Left colon (tissue), 2 donors: ENCODE measurements at places on chromosomes 2 and 18. TPM values are rescaled to one million over a fixed set of nuclear protein-coding genes. Genes with fewer than 3 reads are reported as not detected.

Gene IL1RL2
- total RNA-seq = 1.1 TPM

Gene TMEM178A
- 2.0 TPM for total RNA-seq

Gene GALNT14
- 0.31 TPM for total RNA-seq

Gene GNLY
- 1.4 TPM for total RNA-seq

Gene APCDD1
- 8.3 TPM for total RNA-seq

Gene HOXD11
- total RNA-seq = 0.37 TPM

Gene LYPD1
- 0.28 TPM for total RNA-seq

Gene CFAP65
- 0.76 TPM for total RNA-seq

Gene KYNU
- total RNA-seq = 2.3 TPM

Gene BMP10
- total RNA-seq = not detected

Gene KCNG2
- total RNA-seq = not detected

Gene ZNF521
- 6.9 TPM for total RNA-seq

Gene COLEC12
- 2.7 TPM for total RNA-seq

Gene EVX2
- total RNA-seq = not detected

Gene LONRF2
- 1.6 TPM for total RNA-seq

Gene C2orf15
- total RNA-seq = 3.3 TPM

DNA sequence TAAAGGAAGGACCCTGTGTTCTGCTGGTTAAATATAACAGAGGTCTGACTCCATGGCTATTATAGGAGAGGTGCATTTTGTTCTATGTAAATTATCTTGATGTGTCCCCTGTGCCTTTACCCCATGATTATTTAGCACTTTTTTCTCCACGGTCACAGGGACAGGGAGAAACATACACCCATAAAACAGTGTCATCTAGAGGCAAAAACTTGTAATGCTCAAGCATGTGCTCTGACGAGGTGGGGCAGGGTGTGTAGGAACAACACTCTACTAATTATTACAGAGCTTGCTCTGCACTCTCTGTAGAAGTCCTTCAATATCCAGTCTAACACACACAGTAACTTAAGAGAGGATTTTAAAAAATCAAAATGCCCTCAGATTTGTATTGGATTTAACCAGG is 187.9 kb downstream of the NEDD4L start:
- peak; percentile 31 for DNase-seq

- no peak for DNase-seq
Measured at GRCh38 chr2:136247204-136247950, 129.4 kb upstream of the CXCR4 start.

DNA sequence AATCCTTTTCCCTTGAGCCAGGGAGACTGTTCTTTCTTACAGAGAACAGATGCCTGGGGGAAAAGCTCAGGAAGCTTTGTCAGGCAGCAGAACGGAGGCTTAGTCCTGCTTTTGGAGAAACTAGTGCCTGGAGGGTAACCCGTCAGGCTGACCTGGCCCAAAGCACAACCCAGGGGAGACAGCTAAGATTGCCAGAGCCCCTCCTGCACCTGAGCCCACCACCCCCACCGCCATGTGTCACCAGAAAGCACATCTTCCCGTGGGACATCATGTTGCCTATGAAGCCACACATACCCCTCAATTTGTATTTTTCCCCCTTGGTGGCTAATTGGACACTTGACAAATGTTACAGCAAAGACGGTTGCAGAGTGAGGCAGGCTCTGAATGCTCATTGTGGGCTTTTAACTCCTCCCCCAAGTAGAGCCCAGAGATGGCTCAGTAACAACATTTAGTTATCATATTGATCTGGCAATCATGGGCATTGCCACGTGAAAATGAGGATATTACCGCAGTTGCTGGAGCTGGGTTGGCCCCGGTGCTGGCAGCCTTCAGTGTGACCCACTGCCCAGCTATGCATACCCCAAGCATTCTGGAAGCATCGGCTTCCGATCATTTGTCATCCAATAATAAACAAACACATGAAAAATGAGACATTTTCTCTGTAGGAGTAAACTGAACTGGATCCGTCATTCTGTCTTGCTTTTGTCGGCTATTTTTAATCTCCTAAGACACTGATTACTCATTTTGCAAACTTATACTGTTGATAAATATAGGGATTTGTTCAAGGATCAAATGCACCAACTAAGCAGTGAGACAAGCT is 229.5 kb downstream of the ATAD2B start:
- DNase-seq = no peak

GRCh38 chr2:121335294-121336290 is 50.6 kb upstream of the TFCP2L1 start:
- DNase-seq = peak; percentile 25

GRCh38 chr2:211141646-211142045 is 585.2 kb downstream of the CPS1 start:
- DNase-seq = no peak

GRCh38 chr2:162556996-162557395 is 213.1 kb downstream of the GCA start:
- DNase-seq = no peak

- DNase-seq = no peak
Measured at GRCh38 chr2:240162531-240162930, 22.1 kb upstream of the OTOS start.

GRCh38 chr2:84247532-84247931 is 211.5 kb downstream of the SUCLG1 start:
- DNase-seq = no peak

- no peak for DNase-seq
Measured at GRCh38 chr18:21901423-21901945, 160.9 kb downstream of the MIB1 start.

- DNase-seq = no peak
Measured at GRCh38 chr2:29108225-29108624, 7.0 kb upstream of the CLIP4 start.

GRCh38 chr18:7575465-7576028 is 8.4 kb downstream of the PTPRM start:
- DNase-seq = no peak

DNA sequence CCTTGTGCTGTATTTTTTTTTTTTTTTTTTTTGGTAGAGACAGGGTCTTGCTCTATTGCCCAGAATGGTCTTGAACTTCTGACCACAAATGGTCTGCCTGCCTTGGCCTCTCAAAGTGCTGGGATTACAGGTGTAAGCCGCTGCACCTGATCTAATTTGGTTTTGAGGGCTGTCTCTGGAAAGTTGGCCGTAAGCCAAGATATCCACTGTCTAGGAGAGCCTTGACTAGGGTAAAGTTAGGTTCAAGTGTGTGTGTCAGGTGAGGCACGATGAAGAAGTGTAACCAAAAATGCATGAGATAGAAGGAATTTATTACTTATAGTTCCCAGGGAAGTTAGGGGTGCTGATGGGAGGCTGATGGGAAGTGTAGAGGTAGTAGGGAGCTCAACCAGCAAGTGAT is 46.7 kb downstream of the INO80C start:
- DNase-seq = no peak

DNA sequence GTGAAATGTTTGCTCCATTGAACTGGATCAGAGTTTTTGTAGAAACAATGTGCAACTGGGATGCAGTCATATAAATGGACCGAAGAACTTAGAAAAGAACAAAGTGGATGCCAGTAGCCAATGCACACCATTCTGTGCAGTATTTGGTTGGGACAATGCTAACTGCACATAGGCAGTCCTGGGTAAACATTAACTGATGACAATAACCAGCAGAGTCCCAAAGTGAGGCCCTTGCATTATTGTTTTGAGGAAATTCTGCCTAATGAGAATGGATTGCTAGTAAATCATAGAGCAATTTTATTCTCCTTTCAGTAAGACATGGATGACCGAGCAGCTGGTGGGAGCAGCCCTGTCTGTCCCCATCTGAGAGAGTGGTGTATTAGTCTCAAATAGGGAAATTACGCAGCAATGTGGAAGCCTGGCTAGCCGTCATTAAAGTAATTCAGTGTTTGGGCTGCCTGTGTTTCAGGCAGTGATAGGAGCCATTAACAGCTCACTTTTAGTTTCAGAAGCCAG is 94.9 kb downstream of the KCTD1 start:
- no peak for DNase-seq

DNA sequence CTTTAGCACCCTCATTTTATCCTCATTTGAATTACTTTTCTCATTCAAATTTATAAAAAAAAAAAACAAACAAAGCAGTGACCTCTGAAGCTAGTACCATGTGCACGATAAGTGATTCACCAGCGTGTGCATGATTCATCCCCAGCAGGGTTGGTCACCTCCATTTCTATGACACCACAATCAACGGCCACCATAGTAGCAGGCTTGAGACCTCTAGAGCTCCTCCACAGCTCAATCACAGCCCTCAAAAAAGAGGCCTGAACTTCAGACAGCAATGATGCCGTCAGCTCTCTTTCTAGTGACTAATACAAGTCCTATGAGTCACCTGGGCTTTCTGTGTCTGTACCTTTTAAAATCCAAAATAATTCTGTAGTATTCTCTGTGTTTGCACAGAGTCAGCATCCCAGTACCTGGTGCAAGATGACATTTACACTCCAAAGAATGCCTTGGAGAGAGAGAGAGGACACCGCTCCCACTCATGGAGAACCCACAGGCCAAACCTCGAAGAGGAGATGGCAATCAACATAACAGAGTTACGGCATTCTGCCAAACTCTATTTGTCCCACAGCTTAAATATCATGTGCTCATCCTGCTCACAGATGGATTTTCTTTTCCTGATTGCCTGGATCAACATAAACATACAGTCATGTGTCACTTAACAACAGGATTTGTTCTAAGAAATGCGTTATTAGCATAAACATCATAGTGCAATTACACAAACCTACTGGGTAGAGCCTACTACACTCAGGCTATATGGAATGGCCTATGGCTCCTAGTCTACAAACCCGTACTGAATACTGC is 58.7 kb downstream of the L3MBTL4 start:
- DNase-seq = no peak

DNA sequence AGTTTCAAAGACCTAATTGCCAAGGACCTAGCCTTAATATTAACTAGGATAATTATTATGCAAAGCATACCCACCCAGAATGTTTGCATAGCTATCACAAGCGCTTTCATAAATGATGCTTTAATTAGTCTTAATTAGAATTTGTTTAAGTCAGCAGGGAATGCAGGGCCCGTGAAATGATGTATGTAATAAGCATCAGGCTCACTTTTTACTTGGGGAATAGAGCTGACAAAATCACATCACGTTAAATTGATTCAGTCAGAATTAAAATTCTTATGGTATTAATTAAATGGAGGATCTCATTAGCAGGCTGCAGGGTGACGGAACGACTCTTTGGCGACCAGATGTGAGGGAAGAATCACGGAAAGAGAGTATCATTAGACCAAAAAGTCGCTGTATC is 264.5 kb downstream of the GPD2 start:
- no peak for DNase-seq

DNA sequence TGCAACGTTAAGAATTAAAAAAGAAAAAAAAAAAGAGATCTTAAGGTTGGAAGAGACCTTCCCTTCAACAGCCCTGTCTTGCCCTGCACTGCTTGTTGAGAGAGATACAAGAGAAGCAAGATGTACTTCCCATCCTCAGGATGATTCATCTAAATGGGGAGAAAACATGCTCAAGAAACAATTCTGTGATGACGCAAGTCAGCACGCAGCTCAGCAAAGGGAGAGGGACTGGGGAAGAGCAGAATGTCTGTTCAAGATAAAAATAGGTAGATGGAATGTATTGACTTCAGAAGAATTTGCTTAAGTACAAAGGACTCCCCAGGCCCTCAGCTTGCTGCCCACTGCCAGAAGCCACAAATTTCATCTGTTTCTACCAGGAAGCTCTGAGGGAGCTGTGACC is 198.2 kb upstream of the SPRED2 start:
- DNase-seq = no peak

GRCh38 chr2:227849906-227850305 is 21.5 kb upstream of the DAW1 start:
- DNase-seq = no peak

- no peak for DNase-seq
Measured at GRCh38 chr18:23283916-23284430, 148.7 kb downstream of the CABLES1 start.

DNA sequence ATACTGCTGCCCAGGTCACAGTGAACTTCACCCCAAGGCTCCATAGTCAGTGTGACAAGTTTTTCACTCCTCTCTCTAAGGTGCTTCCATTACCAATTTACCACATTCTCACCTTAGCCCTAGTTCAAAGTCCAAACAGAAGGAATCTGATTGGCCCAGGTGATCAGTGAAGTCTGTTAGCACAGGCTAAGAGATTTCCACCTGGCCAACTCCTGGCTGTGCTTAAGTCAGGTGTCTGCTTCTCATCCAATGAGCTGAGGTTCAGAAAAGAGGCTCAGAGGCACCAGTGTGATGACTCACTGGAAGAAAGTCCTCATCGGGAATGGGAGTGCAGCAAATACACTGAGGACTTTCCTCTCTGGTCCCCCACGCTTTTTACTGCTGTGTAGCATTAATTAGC is 164.4 kb upstream of the MGAT5 start:
- DNase-seq = no peak

DNA sequence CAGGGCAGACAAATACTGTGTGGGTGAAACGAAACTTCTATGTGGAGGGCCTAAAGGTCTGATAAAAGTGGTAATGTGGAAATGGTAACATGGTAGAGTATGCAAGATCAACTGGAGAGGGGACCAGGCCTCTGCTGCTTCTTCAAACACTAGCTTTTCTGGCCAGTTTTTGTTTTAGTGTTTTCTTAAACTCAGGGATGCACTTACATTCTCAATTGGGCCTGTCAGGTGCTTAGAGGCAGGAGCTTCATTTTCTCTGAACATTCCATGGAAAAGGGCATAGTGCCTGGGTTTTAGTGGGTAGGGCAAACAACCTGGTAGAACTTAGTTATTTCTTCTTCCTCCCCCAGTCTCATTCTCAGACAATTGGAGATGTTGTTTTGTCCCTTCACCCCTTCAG is 10.5 kb upstream of the ST3GAL5 start:
- no peak for DNase-seq

- DNase-seq = no peak
Measured at GRCh38 chr2:144469798-144470197, 50.1 kb downstream of the ZEB2 start.

DNA sequence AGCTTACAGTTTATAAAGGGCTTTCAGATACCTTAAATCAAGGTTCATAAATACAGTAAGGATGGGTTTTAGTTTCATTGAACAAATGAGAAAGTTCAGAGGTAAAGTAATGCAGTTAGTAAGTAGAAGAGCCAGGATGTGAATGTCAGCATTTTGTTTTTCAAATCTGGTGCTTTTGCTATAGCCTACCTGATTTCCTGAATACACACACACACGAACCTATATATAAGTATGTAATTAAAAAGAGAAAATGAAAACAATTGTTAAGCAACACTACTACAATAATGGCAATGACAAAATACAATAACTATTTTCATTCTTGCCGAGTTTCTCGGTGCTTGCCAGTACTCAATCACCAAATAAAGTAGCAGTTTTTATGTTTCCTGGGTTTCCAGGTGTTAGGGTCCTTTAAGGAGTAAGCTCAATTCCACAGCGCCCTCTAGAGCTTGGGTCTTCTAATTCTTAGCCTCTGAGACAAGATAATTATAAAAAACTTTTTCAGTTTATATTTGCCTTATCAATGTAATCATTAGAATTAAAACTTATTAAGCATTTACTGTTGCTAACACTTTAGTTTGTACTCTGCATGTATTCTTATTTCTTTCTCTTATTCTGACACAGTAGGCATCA is 512.9 kb upstream of the ACVR2A start:
- peak; percentile 54 for DNase-seq

GRCh38 chr2:107717661-107718060 is 109.0 kb upstream of the RGPD4 start:
- DNase-seq = no peak

- DNase-seq = no peak
Measured at GRCh38 chr2:128330583-128330982, 11.9 kb upstream of the HS6ST1 start.

GRCh38 chr2:237184192-237184918 is 98.7 kb downstream of the COPS8 start:
- no peak for DNase-seq
